ENCODE measurements at places on chromosomes 3 and 15.

DNA sequence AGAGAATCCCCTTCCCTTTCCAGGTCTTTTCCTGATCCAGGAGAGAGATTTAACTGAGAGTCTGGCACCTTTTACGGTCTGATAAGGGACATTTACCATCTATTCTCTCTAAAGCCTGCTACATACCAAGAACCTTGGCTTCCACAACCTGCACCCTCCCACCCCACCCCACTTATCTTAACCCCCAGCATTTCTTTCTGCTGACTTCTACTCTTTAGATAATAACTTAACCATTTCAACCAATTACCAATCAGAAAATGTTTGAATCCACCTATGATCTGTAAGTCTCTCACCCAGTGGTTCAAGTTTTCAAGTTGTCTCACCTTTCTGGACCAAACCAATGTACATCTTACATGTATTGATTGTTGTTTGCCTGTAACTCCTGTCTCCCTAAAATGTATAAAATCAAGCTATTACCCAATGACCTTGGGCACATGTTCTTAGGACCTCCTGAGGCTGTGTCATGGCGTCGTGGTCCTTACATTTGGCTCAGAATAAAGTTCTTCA lies 74.0 kb downstream of the MCF2L2 start:
- DNase-seq = no peak

GRCh38 chr15:81475926-81476325 lies 101.9 kb upstream of the TMC3 start:
- no peak for DNase-seq

GRCh38 chr3:36988356-36988755 lies 4.6 kb downstream of the EPM2AIP1 start:
- DNase-seq = peak; percentile 59

DNA sequence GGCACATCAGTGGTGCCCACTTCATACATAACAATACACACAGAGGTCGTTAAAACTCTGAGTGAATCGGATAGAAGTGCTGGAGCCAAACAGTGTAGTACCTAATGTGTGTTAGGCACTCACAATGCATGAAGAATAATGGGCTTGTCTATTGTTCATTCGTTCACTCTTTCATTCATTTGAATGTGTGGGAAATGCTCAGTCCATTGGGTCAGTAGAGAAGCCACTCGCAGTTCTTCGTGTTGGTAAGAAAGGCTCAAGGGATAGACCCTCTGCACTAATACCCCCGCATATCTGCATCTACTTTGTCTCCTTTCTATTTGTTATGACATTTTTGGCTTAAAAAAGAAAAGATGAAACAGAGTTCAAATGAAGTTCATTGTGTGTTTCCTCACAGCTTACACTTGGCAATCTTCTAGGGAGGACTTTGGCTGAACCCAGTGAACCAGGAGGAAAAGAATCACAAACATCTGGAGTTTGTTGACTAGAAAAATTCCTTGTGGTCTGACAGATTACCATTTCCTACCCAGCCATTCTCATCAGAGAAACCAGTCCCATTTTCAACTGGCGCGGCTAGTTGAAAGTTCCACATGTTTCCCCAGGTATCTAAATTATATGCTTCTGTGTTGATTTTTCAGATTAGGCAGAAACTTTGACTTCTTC lies 32.8 kb upstream of the MFSD1 start:
- no peak for DNase-seq

- DNase-seq = no peak
These were observed 354.1 kb downstream of the SHQ1 start for GRCh38 chr3:72494130-72494529.

DNA sequence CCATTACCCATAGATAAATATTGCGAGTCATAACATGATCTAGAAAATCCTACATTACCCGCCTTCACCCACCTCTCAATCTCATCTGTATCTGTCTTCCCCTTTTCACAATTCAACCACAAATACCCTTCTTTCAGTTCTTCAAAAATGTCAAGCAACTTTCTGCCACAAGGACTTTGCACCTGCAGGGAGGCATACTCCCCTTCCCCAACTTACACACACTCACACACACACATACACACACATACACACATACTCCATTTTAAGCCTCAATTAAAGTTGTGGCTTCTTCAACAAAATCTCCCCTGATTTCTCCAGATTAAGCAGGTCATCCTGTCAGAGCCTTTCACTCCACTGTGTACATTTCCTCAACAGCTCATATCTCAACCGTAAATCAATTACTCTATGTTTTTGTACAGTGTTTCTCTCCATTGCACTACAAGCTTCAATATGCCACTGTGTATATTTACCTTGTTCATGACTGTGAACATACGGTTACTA lies 33.1 kb upstream of the CCDC50 start:
- DNase-seq = peak; percentile 3

DNA sequence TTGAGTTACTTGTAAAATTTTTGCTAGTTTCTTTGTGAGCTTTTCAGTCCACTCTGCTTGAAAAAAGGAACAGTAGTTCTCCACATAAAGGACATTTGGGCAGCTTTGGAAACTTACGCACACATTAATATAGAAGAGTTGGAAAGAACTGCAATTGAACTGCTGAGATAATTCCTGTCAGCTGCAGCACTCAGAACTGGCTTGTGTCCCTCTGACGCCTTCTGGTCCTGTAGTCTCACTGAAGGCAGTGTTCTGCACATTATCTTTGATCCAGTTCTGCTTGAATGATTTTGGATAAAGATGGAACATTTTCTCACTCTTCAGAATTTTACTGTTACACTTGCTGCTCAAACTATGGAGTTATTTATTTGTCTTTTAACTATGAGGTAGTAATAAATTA lies 901.9 kb downstream of the OTOL1 start:
- no peak for DNase-seq

- no peak for DNase-seq
These were observed 820 bp upstream of the HMCES start for GRCh38 chr3:129277829-129278271.

- no peak for DNase-seq
These were observed 13.3 kb upstream of the KIF23 start for GRCh38 chr15:69400850-69401249.

GRCh38 chr3:40009991-40010390 lies 200.6 kb downstream of the MYRIP start:
- no peak for DNase-seq

DNA sequence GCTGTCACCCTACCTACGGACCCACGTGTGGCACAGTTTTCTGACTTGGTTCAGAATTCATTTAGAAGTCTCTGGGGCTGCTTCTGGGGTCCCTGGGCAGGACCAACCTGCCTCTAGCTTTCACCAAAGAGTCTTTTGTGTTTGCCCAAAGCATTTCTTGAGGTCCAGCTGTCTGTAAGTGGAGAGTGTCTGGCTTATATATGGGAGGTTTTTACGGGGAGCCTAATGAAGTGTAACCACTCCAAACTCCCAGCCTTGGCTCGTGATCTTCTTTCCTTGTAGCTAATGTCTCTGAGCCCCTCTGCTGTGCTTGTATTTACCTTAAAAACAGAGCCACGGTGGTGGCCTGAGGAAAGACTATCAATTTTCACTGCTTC lies 109.0 kb upstream of the CTDSPL start:
- DNase-seq = no peak

DNA sequence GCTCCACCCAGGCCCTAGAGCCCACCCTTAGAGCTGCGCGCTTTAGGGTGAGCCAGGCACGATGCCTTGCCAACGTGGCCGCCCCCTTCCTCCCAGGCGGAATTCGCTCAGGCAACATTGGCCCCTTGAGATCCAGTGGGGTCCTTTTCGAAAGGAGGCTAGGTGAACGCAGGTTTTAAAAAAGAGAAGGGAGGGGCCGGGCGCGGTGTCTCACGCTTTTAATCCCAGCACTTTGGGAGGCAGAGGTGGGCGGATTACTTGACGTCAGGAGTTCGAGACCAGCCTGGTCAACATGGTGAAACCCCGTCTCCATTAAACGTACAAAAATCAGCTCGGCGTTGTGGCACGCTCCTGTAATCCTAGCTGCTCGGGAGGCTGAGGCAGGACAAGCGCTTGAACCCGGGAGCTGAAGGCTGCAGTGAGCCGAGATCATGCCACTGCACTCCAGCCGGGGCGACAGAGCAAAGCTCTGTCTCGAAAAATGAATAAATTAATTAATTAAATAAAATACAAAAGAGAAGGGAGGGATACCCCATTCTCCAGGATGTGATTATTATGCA lies 984 bp upstream of the RPP25 start:
- no peak for DNase-seq

DNA sequence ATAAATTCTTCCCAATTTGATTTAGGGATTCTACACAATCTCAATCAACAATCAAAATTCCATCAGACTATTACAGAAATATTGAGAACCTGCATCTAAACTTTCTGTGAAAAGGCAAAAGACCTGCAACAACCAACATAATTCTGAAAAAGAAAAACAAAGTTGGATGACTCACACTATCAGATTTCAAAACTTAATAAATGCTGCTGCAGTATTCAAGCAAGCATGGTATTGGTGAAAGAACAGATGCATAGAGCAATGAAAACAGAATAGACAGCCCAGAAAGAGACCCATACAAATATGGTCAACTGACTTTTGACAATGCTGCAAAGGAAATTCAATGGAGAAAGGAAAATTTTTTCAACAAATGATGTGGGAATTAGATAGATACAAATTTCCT lies 477.1 kb upstream of the NR2F2 start:
- no peak for DNase-seq

GRCh38 chr3:143119974-143120715 lies 574 bp downstream of the CHST2 start:
- DNase-seq = peak; percentile 13

GRCh38 chr15:66646308-66646707 lies 55.7 kb upstream of the SMAD6 start:
- DNase-seq = no peak

GRCh38 chr15:41183581-41183980 lies 47.0 kb downstream of the EXD1 start:
- no peak for DNase-seq

DNA sequence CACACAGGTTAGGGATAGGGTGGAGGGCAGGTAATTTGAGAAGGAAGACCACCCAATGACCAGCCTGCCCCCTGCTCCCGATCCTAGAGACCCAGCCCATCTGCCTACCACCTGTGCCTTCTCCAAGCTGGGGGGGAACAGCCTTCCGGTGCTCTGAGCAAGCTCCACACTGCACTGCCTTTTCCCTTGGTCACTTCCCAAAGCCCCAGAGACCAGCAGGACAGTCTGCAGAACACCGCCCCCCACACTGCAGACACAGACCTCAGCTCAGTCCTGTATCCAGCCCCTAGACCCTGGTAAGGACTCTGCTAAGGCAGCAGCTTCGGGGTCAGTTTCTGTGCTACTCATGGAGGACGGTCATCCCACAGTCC lies 156.9 kb downstream of the MEGF11 start:
- no peak for DNase-seq

DNA sequence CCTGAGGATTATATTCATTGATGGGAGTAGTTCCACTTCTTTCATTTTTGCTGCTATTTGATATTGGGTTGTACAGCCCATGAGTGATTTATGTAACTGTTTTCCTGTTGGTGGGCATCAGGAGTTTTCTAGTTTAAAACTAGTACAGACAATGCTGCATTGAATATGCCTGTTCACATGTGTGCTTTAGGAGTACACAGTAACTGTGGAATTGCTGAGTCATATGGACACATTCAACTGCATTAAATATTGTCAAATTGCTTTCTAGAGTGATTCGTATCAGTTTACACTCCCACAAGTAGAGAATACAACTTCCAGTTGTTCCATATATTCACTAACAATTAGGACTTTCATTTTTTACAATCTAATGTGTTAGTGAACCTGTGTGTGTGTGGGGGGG lies 59.8 kb upstream of the THSD4 start:
- no peak for DNase-seq

DNA sequence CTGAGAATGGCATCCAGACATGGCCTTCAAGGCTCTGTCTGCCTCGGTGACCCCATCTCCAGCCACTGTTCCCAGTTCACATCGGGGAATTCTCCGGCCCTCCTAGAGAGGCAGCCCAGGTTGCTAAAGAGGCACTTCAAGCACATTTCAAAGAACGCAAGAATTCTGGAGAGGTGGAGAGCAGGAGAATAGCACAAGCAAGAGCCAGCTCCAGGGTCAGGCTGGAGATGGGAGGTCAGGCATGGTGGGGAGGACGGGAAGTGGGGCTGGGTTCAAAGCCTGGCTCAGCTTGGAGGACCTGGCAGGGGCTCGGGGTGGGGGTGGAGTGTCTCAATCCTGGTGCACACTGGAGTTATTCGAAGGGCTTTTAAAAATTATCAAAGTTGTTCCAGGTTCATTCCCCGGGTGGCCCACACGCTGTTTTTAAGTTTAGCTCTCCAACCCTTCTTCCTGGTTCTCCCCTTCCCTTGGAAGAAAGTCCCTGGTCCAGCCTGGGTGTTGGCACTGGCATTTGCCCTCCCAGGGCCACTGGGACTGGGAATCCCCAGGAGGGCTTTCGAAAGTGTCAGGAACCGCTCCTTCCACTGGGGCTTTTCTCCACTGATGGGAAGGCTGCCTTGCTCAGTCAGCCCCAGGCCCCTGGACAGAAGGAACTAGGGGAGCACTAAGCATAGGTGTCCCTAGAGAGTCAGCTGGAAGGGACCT lies 35.8 kb downstream of the ZNF710 start:
- DNase-seq = no peak

GRCh38 chr3:42262525-42262924 lies 3.5 kb downstream of the CCK start:
- no peak for DNase-seq

DNA sequence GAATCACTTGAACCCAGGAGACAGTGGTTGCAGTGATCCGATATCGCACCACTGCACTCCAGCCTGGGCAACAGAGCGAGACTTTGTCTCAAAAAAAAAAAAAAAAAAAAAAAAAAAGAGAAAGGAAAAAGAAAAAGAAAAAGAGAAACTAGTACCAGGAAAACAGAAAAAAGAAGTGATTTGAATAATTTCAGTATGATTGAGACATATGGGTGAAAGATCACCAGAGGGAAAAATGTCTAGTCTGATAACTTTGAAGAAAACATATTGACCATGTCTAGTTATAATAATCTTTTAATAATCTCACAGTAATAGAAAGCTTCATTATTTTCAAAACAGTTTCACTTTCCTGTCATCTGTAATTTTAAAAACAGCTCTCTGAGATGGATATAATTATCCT lies 16.4 kb downstream of the TGFBR2 start:
- DNase-seq = no peak

DNA sequence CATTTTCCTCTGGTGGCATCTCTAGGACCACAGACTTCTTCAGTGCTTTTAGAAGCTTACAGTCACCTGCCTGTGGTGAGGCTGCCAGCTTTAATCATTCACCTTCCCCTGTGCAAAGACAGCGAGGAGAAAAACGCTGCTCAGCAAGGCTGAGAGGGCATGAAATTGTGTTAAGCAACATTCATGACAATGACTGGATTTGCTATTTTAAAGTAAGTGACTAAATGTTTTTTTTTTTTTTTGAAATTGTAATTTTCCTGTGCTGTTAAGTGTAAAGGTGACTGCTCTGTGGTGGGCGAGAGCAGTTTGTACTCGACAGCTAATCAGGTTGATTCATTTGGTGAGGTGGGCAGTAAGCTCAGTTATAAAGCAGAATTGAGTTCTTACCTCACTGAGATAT lies 240.4 kb downstream of the NSUN3 start:
- DNase-seq = no peak

- no peak for DNase-seq
These were observed 21.7 kb downstream of the PXYLP1 start for GRCh38 chr3:141253326-141253725.

Data from CD4-positive, alpha-beta T cell treated with Interleukin-21 for 1 hour (primary cell).